ENCODE measurements at places on chromosomes 4 and X.

- no peak for DNase-seq
Measured at GRCh38 chr4:85780664-85781063, 305.7 kb downstream of the ARHGAP24 start.

- DNase-seq = no peak
Measured at GRCh38 chr4:6668391-6668790, 25.3 kb upstream of the S100P start.

GRCh38 chr4:91099666-91100065 lies 972.5 kb downstream of the CCSER1 start:
- no peak for DNase-seq

DNA sequence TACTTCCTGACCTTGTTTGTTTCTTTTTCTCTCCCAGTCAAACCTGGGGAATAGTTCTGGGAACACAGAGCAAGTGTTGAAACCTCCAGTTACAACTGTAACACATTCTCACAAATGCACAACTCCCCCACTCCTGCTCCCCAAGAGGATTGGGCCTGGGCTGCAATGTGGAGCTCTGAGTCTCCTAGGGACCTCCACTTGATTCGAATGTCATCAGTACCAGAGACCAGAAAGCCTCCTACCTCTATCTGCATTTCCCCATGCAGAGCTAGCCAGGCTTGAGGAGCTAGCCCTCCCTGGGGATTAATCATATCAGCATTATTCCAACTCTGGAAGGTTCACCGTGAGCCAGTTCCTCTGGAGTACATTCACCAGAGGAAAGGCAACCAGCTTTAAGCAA lies 41.7 kb upstream of the CITED1 start:
- DNase-seq = no peak

DNA sequence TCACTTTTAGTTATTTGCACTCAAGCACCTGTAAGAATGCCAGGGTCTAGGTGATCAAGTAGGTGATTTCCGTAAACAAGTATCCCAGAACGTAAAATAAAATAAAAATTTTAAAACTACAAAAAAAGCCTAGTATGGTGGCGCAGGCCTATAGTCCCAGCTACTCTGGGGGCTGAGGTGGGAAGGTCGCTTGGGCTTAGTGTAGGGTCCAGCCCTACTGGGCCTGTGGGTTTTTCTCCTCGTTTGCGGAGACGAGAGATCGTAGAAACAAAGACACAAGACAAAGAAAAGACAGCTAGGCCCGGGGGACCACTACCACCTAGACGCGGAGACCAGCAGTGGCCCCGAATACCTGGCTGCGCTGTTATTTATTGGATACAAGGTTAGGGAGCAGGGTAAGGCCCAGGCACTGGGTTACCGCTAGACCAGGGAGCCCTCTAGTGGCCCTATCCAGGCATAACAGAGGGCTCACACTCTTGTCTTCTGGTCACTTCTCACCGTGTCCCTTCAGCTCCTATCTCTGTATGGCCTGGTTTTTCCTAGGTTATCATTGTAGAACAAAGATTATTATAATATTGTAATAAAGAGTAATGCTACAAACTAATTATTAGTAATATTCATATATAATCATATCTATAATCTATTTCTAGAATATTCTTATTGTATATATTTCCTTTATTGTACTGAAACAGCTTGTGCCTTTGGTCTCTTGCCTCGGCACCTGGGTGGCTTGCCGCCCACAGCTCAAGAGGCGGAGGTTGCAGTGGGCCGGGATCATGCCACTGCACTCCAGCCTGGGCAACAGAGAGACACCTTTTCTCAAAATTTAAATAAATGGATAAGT lies 38.4 kb downstream of the SAGE1 start:
- DNase-seq = peak; percentile 4

- DNase-seq = no peak
Measured at GRCh38 chr4:99382745-99383360, 30.3 kb upstream of the ADH1C start.

DNA sequence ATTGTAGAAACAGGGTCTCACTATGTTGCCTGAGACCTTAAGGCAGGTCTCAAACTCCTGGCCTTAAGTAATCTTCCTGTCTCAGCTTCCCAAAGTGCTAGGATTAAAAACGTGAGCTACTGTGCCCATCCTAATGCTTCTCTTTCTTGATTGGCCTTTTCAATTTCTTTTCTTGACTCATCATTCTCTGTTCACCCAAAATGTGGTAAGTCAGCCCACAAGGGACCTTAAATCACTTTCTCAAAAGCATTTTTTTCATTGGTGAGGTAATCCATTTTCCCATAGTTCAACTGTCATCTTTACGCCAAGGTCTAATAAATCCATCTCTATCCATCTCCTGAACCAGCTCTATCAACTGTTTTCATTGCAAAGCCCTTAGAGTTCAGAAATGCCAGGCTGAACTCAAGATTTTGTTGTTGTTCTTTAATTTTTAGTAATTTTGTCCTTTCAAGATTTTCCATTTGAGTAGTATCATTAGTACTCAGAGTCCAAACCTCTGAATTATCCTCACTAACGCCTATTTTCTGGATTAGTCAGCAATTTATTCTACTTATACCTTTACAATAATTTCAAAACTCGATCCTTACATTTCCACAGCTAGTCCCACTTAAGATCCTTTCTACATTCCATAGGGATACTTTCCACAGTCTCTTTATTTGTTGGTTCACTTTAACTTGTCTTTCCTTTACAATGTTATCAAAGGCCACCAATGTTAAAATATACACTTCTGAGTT lies 528.6 kb downstream of the IL15 start:
- no peak for DNase-seq

GRCh38 chr4:15910155-15910940 lies 28.2 kb downstream of the FGFBP1 start:
- DNase-seq = no peak

DNA sequence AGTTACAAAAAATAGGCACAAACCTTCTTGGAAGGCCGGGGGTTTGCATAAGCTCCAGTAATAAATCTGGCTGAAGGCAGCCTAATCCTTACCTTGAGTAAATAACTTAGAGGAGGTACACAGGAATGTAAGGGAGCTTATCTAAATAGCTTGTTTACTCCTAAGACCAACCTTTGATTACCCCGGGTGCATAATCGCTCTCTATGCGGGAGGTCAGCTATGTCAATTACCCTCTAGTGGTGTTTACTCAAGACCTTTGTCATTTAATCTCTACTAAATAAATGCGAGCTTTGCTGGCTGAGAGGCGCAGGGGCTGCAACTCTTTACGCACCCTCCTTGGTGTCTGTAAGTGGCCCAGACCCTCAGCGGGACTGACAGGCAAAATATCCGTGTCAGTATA lies 50.2 kb upstream of the MAP9 start:
- DNase-seq = no peak

DNA sequence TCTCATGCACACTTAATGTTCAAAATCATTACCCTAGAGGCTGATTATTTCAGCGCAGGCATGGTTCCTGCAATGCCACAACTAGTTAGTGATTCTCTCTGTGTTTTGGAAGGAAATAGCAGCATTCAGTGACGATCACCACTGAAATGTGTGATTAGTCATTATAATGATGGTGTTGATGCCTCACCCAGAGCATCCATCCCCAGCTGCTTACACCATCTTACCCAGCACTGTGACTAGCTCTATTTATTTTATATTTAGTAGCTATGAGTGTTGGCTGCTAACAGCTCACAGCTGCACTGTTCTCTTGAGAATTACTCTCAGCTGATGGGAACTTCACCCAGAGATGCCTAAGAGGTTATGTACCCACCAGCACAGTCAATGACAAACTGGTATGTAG lies 60.5 kb upstream of the TSPAN7 start:
- no peak for DNase-seq

GRCh38 chr4:39504538-39504937 lies 22.7 kb downstream of the UGDH start:
- DNase-seq = no peak

GRCh38 chrX:114970806-114971205 lies 46.6 kb downstream of the IL13RA2 start:
- DNase-seq = no peak

GRCh38 chr4:76886214-76886613 lies 11.7 kb downstream of the SOWAHB start:
- no peak for DNase-seq

GRCh38 chrX:39736216-39737211 lies 361.2 kb downstream of the BCOR start:
- DNase-seq = no peak

DNA sequence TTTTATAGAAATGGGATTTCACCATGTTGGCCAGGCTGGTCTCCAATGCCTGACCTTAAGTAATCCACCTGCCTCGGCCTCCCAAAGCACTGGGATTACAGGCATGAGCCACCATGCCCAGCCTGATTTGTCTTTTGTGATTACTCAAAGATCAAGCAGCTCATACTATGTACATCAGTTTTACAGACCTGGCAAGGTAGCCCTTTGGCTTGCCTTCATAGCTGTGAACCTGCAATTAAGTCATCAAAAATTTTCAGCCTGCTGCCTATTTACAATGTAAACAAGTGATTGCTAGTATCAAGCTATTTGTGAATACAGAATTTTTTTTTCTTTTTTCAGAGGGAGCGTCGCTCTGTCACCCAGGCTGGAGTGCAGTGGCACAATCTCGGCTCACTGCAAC lies 46.2 kb downstream of the GSX2 start:
- no peak for DNase-seq

- DNase-seq = no peak
Measured at GRCh38 chr4:72340803-72341431, 228.1 kb downstream of the ADAMTS3 start.

DNA sequence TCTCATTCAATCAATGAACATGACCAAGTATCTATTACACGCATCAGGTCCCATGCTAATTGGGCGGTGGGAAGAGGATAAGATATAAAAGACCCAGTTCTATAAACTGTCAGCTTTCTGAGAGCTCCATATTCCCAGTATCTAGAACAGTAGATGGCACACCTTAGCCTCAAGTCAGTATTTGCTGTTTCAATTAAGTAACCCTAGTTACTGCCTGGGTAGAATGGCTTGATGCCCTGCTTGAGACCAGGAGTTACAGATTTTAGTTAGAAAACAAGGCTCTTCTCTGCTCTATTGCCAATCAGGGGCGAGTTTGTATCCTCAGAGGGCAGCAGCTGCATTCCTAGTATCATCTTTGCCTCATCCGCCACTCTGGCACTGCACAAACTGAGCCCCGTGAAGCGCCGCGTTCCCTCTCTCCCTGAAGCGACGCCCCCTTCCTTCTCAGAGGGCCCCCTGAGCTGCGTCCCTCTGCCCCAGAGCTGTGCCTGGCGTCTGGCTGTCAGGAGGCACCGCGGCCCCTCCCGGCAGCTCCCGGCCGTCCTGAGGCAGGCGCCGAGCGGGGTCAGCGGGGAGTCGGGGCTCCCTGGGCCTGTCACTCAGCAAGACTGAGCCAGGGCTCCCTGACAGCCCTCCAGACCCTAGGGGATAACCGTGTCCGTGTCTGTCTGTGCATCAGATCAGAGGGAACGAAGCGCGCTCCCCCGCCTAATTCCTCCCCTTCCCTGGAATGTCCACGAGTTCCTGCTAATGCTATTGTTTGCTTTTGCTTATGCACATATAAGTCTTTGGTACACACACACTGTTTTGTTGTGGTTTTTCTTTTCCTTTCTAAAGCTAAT lies 212.4 kb upstream of the TTC29 start:
- DNase-seq = peak; percentile 44

- no peak for DNase-seq
Measured at GRCh38 chrX:46216406-46216805, 328.8 kb downstream of the ZNF674 start.

GRCh38 chr4:38821739-38822138 lies 17.1 kb upstream of the TLR1 start:
- no peak for DNase-seq

- DNase-seq = no peak
Measured at GRCh38 chr4:55568905-55569504, 22.3 kb upstream of the CLOCK start.

GRCh38 chrX:17629519-17629918 lies 107.8 kb upstream of the SCML1 start:
- DNase-seq = no peak

GRCh38 chr4:66294638-66295037 lies 624.3 kb upstream of the EPHA5 start:
- DNase-seq = no peak

- DNase-seq = no peak
Measured at GRCh38 chr4:27692158-27692557, 831.5 kb downstream of the STIM2 start.

GRCh38 chrX:38163193-38163592 lies 57.5 kb downstream of the SRPX start:
- no peak for DNase-seq

DNA sequence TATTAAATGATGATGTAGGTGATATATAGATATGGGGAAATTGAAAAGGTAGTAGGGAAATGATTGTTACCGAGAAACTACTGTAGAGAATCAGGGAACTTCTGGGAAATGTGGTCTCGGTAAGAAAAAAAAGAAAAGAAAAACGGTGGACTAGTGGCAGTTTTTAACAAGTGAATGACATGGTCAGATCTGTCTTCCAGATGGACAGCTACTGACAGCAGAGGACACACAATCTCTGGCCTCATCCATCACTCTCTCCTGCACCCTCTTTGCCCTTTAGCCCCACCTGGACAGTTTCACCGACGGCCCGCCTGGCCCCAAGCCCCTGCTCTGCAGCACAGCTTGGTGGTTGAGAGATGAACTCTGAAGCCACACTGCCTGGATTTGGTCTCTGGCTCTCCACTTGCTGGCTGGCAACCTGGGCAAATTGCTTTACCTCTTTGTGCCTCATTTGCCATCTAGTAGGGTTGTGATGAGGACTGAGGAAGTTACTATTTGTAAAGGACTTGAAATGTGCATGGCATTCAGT lies 23.4 kb downstream of the RBM47 start:
- no peak for DNase-seq

DNA sequence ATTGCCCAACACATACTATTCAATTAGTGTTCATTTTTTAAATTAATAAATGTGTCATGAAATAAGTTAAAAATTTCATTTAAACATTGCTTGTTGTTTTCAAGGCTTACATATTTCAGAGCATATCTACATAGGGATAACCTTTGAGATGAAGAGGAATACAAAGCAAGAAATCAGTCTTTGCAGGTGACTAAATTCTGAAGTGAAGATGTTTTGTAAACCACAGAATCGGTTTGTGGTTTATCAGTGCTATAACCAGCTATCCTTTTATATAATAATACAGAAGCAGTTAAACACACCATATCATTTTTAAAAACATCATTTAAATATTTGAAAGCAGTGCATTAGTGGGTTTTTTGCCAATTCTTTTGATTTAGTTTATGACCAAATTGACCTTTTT lies 26.9 kb downstream of the FAM241A start:
- DNase-seq = no peak

DNA sequence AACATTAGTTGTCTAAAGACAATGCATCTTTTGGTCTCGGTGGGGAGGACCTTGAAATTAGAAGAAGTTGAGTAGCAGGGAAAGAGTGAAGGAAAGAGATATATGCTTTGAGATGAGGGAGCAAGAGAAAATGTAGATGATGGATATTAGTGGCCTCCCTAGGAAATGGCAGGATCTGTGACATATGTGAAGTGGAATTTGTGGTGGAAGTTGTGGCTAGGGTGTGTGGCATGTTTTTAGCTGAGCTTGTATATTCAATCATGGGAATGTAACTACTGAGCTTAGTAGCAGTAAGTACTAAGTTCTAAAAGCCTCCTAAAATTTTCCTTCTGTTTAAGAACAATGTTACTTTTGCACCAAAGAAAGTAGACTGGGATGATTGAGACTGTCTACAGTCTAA lies 382.8 kb upstream of the CTSO start:
- no peak for DNase-seq

Data from left renal cortex interstitium (tissue), 4 donors.